T-helper 9 cell (primary cell): ENCODE measurements at places on chromosomes 7 and 10.

- DNase-seq, result no peak
Measured at GRCh38 chr7:152859781-152860191, 100.2 kb downstream of the ACTR3B start.

DNA sequence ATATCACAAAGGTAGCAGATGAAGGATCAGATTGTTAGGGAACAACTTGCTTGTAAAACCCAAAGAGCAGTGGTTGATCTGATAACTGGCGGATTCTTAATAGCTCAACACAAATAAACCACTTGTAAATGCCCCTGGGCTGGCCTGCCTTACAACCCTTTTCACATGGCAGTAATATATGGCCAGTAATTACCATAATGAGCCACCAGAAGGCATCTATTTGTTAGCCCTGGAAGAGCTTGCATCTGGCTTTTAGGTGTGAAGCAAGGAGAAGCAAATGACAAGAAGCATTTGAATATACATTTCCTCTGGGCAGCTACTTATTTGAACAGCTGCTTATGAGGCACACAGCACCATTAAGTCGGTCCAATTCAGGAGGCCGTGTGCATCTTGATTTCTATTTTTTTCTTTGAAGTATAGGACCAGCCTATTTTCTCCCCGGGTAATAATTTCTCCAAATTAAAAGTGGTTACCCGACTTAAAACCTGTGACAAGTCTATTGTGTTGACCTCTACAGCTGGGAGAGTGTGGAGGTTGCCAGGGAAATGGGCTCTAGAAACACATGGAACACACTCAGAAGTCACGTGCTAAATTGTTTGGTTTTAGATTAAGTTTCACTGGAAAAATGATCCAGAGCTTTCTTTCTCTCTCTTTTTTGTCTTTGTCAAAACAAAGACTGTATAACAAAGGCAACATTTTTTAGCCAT lies 113.4 kb downstream of the SEM1 start:
- DNase-seq, result no peak

DNA sequence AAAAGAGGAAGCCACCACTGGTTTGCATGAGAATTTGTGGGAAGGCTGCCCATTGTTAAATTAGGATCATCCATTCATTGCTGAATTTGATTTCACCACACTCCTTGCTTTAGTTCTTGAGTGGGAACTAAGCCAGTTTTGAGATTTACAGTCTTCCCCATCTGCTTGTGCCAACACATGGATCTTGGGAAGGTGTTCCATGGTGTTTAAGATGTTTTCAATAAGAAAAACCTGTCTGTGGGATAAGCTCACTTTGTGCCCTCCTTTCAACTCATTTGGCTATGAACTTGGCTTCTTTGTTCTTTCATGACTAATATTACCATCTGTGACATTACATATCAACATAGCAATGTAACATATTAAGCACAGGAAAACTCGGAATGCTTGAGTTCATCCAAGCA lies 73.2 kb downstream of the INHBA start:
- no peak for DNase-seq

- DNase-seq, result no peak
Measured at GRCh38 chr7:148121401-148121800, 469.2 kb upstream of the C7orf33 start.

GRCh38 chr10:58513188-58514110 lies 777 bp downstream of the BICC1 start:
- DNase-seq, result no peak

DNA sequence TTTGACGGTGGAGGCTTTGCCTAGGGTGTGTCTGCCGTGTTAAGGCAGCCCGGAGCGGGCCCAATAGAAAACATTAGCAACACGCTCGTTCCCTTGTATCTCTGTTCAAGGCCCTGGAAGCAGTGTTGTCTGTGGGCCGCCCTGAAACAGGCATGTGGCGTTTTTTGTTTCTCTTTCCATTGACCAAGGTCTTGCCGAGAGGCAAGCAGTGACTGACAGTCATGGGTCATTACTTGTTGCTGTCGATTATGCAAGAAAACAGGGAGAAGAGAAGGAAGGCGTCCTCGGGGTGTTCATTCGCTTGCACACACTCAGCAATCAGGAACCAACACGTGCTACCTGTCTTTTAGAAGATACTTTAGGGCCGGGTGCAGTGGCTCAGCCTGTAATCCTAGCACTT lies 92.5 kb downstream of the EZH2 start:
- DNase-seq, result no peak

GRCh38 chr10:122236690-122237306 lies 34.3 kb upstream of the BTBD16 start:
- DNase-seq, result no peak

- no peak for DNase-seq
Measured at GRCh38 chr7:105887569-105888189, 11.3 kb upstream of the ATXN7L1 start.

DNA sequence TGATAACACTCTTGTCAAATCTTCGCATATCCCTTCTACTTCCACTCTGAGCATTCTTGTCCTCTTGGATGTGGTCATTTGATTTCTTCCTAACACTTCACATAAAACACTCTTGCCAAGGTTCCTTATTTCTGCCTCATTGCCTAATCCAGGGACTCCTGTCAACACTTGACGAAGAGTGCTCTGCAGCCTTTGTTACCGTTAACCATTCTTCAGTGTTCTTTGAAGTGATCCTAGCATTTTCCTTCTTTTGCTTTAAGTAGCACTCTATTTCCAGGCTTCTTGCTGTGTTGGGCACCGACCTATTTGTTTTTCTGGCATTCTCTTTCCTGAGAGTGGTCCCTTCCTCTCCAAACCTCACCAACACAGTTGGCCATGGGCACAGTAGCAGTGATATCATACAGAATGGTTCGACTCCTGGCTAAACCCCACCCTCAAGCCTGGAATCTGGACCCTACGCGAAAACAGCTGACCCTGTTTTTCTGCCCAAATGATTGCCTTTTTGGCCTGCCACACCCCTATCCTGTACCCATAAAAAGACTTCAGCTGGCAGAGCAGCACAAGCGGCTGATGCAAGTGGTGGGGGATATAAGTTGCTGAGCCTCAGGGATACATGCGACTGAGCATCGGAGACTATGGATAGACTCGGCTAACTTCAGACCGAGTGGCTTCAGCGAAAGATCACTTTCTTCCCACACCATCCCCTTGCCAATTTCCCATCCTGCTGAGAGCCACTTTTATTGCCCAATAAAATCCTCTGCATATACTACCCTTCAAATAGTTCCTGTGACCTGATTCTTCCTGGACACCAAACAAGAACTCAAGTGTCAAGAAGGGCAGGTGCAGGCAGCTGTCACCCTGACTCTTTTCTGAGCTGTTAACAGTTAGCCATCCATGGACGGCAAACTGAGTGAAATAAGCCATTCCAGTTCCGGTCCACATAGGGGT lies 820.6 kb downstream of the CCSER2 start:
- no peak for DNase-seq

DNA sequence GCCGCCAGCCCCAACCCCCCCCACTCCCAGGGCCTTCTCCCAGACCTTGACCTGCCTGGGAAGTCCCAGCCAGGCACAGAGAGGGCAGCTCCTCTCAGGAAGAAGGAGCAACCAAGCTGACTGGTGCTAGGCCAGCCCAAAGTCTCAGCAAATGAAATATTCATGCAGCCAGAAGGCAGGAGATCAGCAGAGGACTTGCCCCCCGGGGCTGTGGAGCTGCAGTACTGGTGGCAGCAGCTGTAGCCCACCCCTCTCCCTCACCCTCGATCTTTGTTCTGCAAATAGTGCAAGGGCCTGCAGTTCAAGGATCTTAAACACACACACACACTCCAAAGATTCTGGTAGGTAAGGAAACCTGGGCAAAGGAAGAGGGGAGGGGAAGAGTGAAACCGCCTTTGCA lies 3.5 kb upstream of the SRRM3 start:
- DNase-seq, result no peak

DNA sequence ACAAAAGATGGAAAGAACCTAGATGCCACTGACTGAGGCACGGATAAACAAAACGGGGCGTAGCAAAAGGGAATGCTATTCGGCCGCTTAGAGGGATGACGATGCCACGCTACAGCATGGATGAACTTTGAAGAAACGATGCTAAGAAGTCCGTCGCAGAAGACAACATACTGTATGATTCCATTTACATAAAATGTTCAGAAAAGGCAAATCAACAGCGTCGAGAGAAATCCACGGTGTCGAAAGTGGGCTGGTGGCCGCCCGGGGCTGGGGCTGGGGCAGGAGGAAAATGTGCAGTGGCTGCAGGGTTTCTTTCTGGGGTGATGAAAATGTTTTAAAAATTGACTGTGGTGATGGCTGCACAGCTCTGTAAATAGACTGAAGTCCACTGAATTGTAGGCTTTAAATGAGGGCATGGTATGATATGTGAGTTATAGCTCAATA lies 24.1 kb downstream of the GNA12 start:
- DNase-seq, result no peak

DNA sequence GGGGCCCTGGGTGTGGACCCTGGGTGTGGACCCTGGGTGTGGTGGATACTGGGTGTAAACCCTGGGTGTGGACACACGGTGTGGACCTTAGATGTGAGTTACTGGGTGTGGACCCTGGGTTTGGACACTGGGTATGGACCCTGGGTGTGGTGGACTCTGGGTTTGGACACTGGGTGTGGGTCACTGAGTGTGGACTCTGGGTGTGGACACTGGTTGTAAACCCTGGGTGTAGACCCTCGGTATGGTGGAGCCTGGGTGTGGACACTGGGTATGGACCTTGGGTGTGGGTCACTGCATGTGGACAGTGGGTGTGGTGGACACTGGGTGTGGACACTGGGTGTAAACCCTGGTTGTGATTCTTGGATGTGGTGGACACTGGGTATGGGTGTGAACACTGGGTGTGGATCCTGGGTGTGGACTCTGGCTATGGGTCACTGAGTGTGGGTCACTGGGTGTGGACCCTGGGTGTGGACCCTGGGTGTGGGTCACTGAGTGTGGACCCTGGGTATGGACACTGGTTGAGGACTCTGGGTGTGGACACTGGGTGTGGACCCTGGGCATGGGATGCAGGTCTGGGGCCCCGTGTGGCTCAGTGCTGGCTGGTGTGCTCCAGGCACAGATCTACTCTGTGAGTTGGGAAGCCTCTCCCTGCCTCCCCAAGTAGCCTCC lies 356.2 kb downstream of the GLRX3 start:
- DNase-seq, result no peak

- DNase-seq, result no peak
Measured at GRCh38 chr10:63267414-63268148, 134.5 kb downstream of the NRBF2 start.

- DNase-seq, result no peak
Measured at GRCh38 chr7:128427289-128427891, 17.6 kb upstream of the IMPDH1 start.

GRCh38 chr7:114130866-114131265 lies 212.1 kb upstream of the PPP1R3A start:
- DNase-seq, result no peak

GRCh38 chr7:70446448-70447143 lies 685.3 kb upstream of the GALNT17 start:
- no peak for DNase-seq

- DNase-seq, result no peak
Measured at GRCh38 chr7:37549076-37549931, 100.6 kb upstream of the ELMO1 start.

- DNase-seq, result no peak
Measured at GRCh38 chr10:77234599-77234998, 403.0 kb downstream of the KCNMA1 start.

- no peak for DNase-seq
Measured at GRCh38 chr7:3198316-3198715, 102.7 kb upstream of the SDK1 start.

- no peak for DNase-seq
Measured at GRCh38 chr10:120511165-120511564, 54.1 kb downstream of the PLPP4 start.

DNA sequence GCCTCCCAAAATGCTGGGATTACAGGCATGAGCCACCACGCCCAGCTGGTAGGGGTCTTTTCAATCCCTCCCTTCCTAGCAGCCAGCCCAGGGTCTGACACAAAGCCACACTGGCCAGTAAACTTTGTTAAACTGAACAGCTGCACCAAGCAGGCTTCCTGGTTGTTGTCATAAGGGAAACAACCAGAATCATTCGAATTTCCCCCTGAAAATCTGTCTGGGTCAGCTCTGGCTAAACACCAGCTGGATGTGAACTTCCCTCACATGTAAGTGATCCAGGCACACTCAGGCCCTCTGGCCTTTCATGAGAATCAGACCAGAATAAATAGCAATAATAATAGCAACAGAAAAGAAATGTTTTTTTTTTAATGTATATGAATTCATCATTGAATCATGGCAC lies 7.4 kb downstream of the IMPDH1 start:
- DNase-seq, result no peak
